SHP77 treated with DMSO at 0.1 percent for 48 hours (cell line): ENCODE measurements at places on chromosomes 1 and 21.

DNA sequence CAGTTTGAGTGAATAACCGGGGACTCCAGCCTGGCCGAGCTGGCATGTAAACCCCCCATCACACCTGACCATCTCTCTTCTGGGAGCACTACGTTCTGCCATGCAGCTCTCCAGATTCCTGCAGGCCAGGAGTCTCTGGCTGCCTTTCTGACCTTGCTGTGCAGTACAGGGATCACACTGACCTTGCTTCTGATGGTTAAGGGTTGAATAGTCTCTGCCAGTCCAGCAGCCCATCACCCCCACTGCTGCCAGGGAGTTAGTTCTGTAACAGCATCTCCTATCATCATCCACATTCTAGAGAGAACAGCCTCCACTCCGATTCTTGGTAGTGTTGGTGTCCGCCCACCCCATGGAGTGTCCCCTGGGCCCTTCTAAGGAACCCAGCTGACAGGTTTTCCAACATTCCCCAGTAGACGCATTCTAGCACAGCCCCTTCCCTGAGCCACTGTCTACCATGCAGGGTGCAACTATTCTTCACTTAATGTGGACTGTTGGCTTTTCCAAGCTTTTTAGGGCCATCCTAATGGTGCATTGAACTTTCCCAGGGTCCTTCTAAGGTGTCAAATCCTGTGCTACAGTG, 109.8 kb downstream of the RIPK4 start:
- DNase-seq = no peak

- no peak for DNase-seq
These were observed 1.9 kb upstream of the UBASH3A start for GRCh38 chr21:42401820-42402251.

DNA sequence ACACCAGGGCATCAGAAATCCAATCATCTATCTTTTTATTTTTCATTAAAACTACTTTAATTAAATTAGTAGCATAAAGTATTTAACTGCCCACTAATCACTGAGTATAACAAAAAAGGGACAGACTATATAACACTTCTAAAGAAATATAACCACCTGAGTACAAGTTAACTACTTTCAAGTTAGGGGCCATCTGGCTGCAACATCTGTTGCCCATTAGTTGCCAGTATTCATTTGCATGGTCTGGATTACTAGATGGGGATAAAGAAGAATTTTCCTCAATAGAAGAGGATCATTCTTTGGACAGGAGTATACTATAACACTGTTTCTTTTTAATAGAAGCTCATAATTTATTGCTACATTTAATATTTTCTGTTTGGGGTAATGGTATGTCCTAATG, 446.4 kb downstream of the AMY1C start:
- DNase-seq = no peak

GRCh38 chr1:162882248-162882674, 21.3 kb upstream of the CCDC190 start:
- DNase-seq = peak; percentile 11

DNA sequence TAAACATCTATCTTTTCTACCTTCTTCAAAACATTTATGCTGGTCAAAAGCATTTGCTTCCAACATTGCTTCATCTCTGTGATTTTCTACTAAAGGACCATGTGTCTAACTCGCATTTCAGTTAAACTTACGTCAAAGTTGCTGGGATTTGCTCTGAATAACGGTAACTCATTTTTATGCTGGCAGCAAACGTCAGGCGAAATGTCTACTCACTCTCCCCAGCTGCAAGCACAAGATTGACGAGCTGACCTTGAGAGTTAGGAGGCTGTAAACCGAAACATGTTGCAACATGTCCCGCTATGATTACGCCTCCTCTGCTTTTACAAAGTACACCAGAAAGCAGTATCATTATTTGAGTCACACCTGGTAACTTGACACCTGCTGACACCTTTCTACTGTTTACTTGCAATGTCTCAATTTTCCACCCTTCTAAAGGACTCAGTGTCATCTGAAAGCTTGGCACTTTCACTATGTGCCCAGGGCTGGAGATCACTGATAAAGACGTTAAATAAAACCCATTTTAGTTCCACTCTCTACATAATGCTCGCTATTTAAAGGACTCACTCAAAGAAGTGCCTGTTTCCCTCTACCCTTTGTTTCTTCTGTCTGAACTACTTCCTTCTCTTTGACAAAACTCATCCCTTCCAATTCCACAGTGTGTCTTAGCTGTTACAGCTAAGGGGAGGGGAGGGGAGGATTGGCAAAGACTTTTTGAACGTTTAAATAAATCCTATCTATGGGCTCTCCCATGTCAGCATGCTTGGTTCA, 111.9 kb downstream of the PTPN14 start:
- DNase-seq = peak; percentile 99

- no peak for DNase-seq
These were observed 76.2 kb downstream of the DPYD start for GRCh38 chr1:97844552-97845089.

DNA sequence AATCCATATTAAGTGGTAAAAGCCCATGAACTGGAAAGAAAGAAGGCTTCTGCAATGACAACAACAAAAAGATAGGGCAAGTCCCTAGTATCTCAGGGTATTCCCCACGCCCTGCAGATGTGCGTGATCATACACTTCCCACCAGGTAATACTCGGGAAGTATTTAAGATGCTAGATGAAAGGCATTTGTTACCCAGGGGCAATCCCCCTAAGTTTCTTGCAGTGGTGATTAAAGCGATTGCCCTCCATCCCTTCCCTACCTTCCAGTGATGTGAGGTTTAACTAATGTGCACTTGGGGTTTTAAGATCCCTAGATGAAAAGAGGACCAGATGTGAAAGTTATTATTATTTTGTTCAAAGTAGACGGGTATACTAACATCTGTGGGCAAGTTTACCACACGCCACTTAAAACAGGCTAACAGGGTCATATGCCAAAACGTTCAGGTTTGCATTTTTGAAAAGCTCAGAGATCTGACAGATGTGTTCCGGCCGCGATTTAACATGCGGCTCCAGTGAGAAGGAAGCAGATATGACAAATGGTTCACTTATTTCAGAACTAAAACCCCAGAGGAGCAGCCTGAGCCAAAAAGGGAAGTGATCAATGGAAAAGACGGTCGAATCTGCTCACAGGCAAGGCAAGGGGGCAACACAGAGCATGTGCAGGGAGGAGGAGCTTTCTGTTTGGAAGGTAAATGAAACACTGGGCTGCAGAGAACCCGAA, 17.4 kb downstream of the TIAM1 start:
- DNase-seq = no peak

- DNase-seq = no peak
These were observed 633 bp upstream of the ETNK2 start for GRCh38 chr1:204152310-204153044.

DNA sequence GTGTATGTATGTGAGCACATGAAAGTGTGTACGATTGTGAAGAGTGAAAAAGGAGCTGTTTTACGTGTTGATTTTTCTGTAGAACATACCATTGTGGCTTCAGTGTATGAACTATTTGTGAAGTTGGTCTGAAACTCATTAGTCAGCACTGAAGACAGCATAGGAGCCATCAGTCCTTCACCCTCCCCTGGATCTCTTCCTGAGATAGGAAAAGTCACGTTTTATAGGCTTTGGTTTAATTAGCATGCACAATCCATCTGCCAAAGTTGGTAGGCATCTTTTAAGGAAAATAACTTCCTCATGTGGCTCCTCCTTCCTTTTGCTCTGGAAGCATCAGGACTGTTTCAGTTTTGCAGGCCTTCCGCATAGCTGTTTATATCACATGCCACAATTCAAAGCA, 1.4 kb upstream of the RABIF start:
- no peak for DNase-seq

DNA sequence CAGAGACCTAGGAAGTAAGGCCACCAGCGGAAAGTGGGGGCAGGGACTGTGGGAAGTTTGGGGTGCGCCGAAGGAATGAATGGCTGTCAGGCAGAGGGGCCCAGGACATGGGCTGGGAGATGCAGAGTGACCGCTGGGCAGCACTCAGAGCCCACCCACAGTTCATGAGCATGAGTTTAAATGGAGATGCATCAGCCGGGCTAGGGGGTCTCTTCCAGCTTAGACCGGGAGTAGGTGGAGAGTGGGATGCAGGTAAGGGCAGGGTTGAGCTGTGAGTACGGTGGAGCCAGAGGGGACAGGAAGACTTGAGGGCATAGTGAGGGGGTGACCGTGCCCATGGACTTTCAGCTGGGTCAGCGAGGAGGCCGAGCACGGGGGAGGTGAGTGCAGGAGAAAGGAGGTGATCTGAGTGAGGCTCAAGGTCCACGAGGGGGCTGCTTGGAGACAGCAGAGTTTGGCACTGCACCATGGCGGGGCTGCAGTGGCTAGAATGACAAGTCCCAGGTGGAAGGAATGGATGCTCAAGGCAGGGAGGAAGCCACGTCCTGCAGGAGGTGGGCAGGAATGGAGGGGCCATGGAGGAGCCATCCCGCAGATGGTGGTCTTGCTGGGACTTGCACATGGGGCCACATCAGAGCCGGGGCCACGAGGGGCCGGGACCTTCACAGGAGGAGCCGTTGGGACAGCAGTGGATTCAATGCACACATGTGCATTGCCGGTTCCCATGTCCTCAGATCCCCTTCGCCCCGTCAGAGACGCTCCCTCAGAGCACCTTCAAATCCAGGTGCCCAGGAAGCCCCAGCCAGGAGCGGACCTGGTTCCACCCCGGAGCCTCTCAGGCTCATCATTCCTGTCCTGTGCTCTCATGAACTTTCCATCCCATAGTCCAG, 34.9 kb downstream of the UBASH3A start:
- DNase-seq = no peak

DNA sequence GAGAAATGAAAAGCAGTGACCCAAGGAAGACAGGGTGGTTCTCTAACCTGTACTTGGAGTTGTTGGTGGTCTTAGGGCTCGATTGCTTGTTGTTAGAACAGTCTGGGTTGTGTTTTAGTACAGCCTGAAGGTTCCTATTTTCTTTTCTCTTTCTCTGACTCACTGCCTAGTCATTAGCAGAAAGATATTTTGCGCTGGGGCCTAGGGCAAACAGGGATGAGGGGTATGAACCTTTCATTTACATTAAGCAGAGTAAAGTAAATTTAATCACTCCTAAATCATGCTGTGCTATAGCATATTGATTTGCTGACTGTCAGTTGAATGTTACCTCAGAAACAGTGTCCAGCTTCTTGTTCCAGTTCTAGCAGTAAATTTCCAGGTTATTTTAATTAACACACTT, 197.2 kb downstream of the RWDD3 start:
- DNase-seq = no peak

DNA sequence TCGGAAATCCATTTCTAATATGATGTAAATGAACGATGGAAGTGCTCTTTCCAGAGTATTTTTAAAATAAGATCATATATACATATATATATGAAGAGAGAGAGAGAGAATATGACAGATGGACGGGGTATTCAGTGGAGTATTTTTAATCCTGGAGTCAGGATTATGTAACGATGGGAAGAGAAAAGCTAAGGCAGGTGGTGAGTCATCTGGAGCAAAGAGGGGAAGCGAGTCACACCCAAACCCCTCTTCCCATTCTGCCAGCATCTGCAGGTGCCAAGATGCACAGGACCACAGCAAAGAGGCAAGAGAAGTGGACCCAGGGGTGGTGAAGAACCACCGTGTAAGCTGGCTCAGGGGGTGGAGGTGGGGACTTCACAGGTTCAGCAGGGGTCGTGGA, 102.7 kb upstream of the GRIK3 start:
- DNase-seq = no peak

DNA sequence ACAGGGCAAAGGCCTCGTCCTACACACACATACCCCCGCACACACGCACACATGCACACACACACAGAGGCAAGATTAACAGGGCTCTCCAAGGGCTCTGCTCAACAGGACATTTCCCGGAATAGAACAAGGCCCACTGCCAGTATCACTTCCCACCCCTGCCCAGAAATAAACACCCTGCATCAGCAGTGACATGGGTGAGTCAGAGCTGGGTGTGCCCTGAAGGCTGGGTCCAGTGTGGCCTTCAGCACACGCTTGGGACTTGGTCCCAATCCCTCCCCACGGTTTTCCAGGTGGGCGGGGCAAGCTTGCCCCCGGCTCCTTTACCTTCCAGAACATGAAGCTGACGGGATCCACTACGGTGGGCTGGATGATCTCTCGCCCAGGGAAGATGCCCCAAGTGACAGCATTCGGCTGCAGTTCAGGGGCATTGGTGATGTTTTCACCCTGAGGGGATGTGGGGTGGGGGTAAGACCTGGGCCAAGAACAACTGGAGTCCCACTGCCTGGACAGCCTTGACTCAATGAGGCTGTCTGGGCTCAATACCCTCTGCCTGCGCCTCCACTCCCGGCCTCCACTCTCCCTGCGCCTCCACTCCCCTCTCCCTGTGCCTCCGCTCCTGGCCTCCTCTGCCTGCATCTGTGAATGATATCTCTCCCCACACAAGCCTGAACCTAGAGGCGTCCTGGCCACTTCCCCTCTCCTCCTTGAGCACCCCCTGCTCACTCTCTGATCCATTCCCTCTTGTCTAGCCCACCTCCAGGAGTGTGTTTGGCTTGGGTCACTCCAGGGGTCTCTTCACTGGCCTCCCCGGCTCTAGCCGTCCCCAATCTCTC, 14.7 kb downstream of the MTHFR start:
- no peak for DNase-seq

- no peak for DNase-seq
These were observed 451 bp downstream of the CHD5 start for GRCh38 chr1:6179564-6180175.

- DNase-seq = peak; percentile 84
These were observed 15.4 kb upstream of the KIAA0040 start for GRCh38 chr1:175207971-175208370.

GRCh38 chr21:37896788-37897187, 19.5 kb downstream of the KCNJ6 start:
- DNase-seq = no peak

DNA sequence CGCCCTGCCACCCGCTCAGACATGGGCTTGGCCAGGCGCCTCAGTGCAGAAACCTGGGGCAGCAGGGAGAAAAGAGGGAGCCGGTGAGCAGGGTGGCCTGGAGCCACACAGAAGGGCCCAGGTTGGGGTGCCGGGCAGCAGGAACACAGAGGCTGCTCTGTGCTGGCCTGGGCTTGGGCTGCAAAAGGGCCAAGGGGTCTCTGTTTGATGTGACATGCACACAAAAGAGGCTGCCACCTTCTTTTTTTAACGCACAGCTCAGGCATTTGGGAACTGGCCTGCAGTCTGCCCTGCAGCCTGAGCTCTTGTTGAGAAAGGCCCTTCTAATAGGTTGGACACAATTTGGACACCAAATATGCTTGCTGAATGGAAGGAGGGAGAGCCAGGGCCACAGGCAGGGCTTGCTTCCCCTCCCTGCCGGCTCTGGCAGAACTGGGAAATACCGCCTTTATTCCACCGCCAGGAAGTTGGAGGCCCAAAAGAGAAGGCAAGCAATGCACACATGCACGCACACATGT, 32.4 kb downstream of the KIF21B start:
- DNase-seq = no peak

GRCh38 chr1:223783676-223784075, 62.1 kb downstream of the TP53BP2 start:
- no peak for DNase-seq

- DNase-seq = no peak
These were observed 66.8 kb downstream of the DOP1B start for GRCh38 chr21:36223451-36223850.

GRCh38 chr1:59331686-59332620, 35.1 kb downstream of the FGGY start:
- no peak for DNase-seq
